RCC 7860 (cell line): ENCODE measurements at places on chromosomes 1 and 21.

DNA sequence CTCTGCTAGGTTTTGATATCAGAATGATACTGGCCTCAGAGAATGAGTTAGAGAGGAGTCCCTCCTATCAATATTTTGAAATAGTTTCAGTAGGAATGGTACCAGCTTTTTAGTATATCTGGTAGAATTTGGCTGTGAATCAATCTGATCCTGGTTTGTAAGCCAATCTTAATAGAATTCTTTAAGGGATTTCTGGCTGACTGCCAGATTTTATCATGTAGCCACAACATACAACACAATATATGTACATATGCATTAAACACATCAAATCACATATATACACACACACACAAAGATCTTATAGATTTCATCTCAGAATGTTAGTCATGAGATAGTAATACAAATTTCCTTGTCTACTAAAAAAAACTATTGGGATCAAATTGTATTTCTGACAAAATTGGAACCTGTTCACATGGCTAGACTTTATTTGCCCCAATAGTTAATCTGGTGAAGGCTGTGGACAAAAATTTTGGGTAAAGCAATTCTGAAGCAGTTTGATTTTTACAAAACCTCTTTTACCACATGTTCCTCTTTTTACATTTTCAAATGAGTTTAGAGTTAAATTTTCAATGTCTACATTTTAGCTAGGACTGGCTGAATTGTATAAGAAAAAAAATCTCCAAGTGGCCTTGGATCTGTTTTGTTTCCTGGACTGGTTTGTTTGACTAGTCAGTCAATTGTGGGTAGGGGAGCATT is 151.7 kb downstream of the FASLG start:
- DNase-seq: no peak

DNA sequence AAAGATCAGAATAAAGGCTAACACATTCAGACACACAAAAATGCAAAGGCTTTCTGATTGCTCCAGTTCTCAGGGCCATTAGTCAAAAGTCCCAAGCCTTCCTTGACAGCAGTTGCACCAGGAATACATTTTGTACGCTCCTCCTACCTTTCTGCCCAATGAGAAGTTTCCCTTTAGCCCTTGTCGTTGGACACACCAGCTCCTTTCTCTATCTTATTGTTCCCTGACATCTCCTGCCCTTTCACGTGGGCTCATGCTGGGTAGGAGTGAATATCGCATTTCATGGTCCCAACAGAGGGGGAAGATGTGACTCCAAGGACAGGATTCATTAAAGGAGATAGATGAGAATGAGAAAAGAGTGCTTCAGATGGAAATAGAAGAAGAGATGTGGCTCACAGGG is 33.5 kb upstream of the IFI16 start:
- no peak for DNase-seq

GRCh38 chr1:74629283-74629682 is 44.3 kb downstream of the ERICH3 start:
- DNase-seq: no peak

DNA sequence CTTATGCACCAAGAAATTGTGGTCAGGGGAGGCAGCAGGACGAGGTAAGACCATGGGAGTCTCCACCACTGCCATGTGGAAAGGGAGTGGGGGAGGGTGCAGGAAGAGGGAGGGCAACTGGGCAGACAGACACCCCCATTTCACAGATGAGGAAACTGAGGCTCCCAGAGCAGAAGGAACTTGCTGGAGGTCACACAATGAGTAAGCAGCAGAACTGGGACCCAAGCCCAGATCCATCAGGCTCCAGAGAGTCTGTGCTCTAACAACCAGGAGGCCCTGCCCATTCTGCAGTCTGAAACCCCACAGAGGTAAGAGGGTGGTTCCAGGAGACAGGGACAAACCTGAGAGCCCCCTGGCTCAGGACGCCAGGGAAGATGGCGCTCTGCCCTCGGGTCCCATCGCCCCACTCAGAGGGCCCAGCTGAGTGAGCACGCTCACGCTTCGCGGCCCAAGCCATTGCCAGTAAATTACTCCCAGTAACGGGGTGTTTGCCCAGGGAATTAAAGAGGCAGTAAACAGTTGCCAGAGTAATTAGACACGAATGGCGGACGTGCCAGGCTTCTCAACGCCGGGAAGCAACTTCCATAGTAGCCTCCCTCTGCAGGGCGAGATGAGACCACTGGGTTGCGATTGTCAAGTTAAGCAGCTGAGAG is 59.2 kb downstream of the MATN1 start:
- no peak for DNase-seq

- DNase-seq: no peak
Measured at GRCh38 chr1:217425422-217425821, 205.5 kb downstream of the GPATCH2 start.

GRCh38 chr1:46757247-46757955 is 38.5 kb upstream of the EFCAB14 start:
- DNase-seq: no peak

GRCh38 chr21:17295997-17296396 is 216.8 kb upstream of the CXADR start:
- no peak for DNase-seq

DNA sequence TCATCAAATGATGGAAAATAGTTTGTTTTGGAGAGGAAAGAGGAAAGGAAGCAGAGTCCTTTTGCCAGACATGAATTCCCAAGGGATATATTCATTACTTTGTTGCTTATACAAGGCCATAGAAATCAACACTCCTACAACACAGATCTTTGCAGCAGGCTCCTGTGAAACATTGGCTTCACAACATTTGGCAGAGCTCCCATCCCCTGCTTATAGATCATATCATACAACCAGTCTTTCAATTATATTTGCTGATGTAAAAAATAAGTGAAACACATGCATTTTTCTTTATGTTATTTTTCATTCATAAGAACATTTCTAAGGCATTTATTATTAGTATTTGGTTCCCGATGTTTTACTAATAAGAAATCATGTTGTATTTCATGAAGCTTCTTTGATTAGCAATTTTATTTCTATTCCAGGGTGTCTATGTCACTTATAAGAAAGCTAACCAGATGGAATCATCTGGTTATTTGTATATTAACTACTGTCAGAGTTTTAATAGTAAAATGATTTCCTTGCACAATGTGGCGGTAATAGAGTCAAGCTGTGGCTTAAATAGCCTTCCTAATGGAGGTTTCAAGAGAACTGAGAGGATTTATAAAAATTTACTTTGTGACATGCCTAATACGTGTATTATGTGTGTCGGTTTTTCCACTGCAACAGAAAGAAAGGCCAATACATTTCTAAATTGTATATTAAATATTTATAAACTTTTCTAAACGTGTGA is 470.3 kb upstream of the NCAM2 start:
- no peak for DNase-seq
